Cardiac muscle cell (in vitro differentiated cells and primary cell): ENCODE measurements at places on chromosomes 4 and X. TPM values are rescaled to one million over a fixed set of nuclear protein-coding genes. Genes with fewer than 3 reads are reported as not detected.

DNA sequence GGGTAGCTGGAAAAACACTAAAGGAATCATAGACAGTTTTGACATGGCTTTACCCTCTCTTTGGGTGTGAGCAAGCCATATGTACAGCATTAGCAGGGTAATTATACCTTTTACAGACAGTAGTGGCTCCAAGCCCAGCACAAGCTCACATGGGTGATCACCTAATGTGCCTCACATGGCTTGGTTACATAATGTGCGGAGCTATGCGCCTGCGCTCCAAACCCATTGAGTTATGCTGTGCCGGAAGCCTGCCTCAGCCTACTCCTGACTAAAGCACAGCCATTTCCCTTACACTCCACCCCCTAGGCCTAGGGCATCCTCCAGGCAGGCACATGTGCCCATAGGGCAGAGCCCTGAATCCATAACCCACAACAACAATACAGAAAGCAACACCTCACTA is 6.5 kb upstream of the TSPAN5 start:
- peaks cover 7% of the 10 kb centered on the region for H3K4me1 ChIP-seq
- H3K36me3 ChIP-seq, result no peaks in the 10 kb centered on the region
- no peak overlapping the region for H3K27ac ChIP-seq
- no peak overlapping the region for H3K4me3 ChIP-seq

- H3K36me3 ChIP-seq, result no peaks in the 10 kb centered on the region
- H3K4me3 ChIP-seq, result no peak overlapping the region
- H3K4me1 ChIP-seq, result peaks cover 14% of the 10 kb centered on the region
Measured at GRCh38 chr4:7132249-7132648, 60.1 kb upstream of the SORCS2 start.

The FAM47A gene
- total RNA-seq, result not detected in 2 replicates

The ZCCHC18 gene
- 4.1 and 4.5 TPM in 2 replicates for total RNA-seq

- no peak overlapping the region for H3K27ac ChIP-seq
- no peak for DNase-seq
- H3K36me3 ChIP-seq, result no peaks in the 10 kb centered on the region
- H3K4me1 ChIP-seq, result no peaks in the 10 kb centered on the region
Measured at GRCh38 chr4:37635155-37635554, 51.0 kb downstream of the RELL1 start.

- no peak for DNase-seq
- H3K27ac ChIP-seq, result no peak overlapping the region
- H3K36me3 ChIP-seq, result no peaks in the 10 kb centered on the region
- H3K4me3 ChIP-seq, result no peak overlapping the region
Measured at GRCh38 chr4:179989975-179990374, 2253.2 kb upstream of the TENM3 start.

GRCh38 chr4:83516042-83516772 is 19.7 kb upstream of the GPAT3 start:
- peak; percentile 66 for DNase-seq
- no peaks in the 10 kb centered on the region for H3K4me1 ChIP-seq
- H3K27me3 ChIP-seq, result no peaks in the 10 kb centered on the region
- no peak overlapping the region for H3K27ac ChIP-seq
- no peaks in the 10 kb centered on the region for H3K36me3 ChIP-seq

GRCh38 chrX:2385224-2385623 is 115.6 kb downstream of the DHRSX start:
- no peaks in the 10 kb centered on the region for H3K27me3 ChIP-seq
- H3K27ac ChIP-seq, result no peak overlapping the region
- H3K36me3 ChIP-seq, result no peaks in the 10 kb centered on the region
- no peaks in the 10 kb centered on the region for H3K4me1 ChIP-seq

DNA sequence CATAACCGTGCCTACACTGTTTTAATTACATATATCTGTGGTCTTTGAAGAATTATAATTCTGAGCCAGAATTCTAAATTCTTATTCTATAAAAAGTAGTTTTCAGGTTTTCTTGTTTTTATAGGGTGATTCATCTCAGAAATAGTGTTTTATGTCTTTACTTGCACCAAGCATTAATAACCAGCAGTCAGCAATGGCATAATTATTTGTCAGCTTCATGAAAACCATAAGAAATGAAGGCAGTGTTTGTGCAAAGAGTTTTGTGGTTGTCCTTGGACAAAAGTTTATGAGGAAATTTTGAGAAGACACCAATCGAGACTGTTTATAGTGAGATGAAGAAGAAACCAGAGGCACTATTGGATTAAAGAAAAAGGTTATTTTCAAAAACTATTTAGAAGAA is 37.2 kb downstream of the EDNRA start:
- no peak for DNase-seq
- no peaks in the 10 kb centered on the region for H3K36me3 ChIP-seq
- H3K27me3 ChIP-seq, result no peaks in the 10 kb centered on the region
- peaks cover 4% of the 10 kb centered on the region for H3K4me1 ChIP-seq

The PPP4R3C gene
- total RNA-seq, result not detected in 2 replicates

- no peak for DNase-seq
- no peak overlapping the region for H3K27ac ChIP-seq
Measured at GRCh38 chr4:54185044-54185780, 43.9 kb upstream of the PDGFRA start.

- H3K27me3 ChIP-seq, result no peaks in the 10 kb centered on the region
- DNase-seq, result no peak
- H3K36me3 ChIP-seq, result no peaks in the 10 kb centered on the region
Measured at GRCh38 chrX:46256875-46257274, 288.3 kb downstream of the ZNF674 start.

- no peak overlapping the region for H3K4me3 ChIP-seq
- H3K4me1 ChIP-seq, result no peaks in the 10 kb centered on the region
- peak; percentile 25 for DNase-seq
- H3K27me3 ChIP-seq, result no peaks in the 10 kb centered on the region
- no peaks in the 10 kb centered on the region for H3K36me3 ChIP-seq
- H3K27ac ChIP-seq, result no peak overlapping the region
Measured at GRCh38 chr4:127138586-127138985, 494.2 kb upstream of the INTU start.

The ATRX gene
- total RNA-seq, result 72.5 and 87.8 TPM in 2 replicates

DNA sequence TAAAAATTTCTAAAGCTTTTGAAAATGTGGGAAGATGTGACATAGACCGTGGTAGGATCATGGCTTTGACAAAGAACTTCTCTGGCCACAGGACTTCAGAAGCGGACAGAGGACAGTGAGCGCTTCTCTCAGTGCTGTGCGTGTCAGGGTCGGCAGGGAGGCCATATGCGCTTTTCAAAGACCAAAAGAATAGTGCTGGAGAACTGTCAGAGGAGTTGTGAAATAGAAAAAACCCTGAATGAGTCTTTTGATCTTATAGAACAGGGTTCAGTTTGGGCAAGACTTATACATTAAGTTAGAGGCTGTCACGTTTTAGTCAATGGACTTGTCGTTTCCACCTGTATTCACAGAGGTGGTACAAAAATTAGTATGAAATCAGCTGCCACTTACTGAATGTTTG is 77.4 kb downstream of the PTTG2 start:
- no peaks in the 10 kb centered on the region for H3K36me3 ChIP-seq
- H3K27ac ChIP-seq, result no peak overlapping the region
- no peak for DNase-seq
- no peak overlapping the region for H3K4me3 ChIP-seq
- no peaks in the 10 kb centered on the region for H3K27me3 ChIP-seq

The CEP44 gene
- total RNA-seq, result 13.3 and 23.6 TPM in 2 replicates

- DNase-seq, result no peak
- H3K27me3 ChIP-seq, result no peaks in the 10 kb centered on the region
- H3K4me1 ChIP-seq, result no peaks in the 10 kb centered on the region
- peaks cover 10% of the 10 kb centered on the region for H3K36me3 ChIP-seq
- no peak overlapping the region for H3K4me3 ChIP-seq
Measured at GRCh38 chrX:24846550-24847150, 152.9 kb downstream of the POLA1 start.

The OTUD4 gene
- total RNA-seq, result 14.9 and 26.4 TPM in 2 replicates

GRCh38 chrX:150543230-150544155 is 24.9 kb upstream of the MTM1 start:
- no peak overlapping the region for H3K4me3 ChIP-seq
- H3K27me3 ChIP-seq, result no peaks in the 10 kb centered on the region
- no peaks in the 10 kb centered on the region for H3K4me1 ChIP-seq
- DNase-seq, result no peak
- no peak overlapping the region for H3K27ac ChIP-seq

GRCh38 chr4:141099326-141099725 is 33.9 kb downstream of the RNF150 start:
- no peak overlapping the region for H3K27ac ChIP-seq
- H3K4me3 ChIP-seq, result no peak overlapping the region
- peaks cover 11% of the 10 kb centered on the region for H3K4me1 ChIP-seq
- H3K36me3 ChIP-seq, result no peaks in the 10 kb centered on the region

GRCh38 chr4:73446336-73446938 is 10.4 kb downstream of the AFP start:
- no peaks in the 10 kb centered on the region for H3K36me3 ChIP-seq
- DNase-seq, result peak; percentile 65
- no peak overlapping the region for H3K27ac ChIP-seq
- no peaks in the 10 kb centered on the region for H3K4me1 ChIP-seq

DNA sequence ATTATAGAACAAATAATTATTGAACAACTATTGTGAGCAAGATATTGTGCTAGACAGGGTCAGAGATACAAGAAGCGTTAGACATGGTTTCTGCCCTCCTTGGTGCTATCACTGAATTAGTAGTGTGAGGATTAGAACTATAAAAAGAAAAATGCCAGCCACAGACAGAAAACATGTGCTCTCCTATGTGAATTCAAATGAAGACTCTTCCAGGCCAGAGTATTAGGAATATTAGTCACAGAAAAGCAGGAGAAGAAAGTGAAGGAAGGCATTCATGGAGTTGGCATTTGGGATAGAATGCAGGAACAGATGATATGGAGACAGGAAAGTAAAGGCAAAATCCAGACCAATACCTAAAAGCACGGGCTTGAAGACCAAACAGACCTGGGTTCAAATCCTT is 179.6 kb upstream of the TENM3 start:
- no peak for DNase-seq
- H3K4me3 ChIP-seq, result no peak overlapping the region
- H3K27ac ChIP-seq, result no peak overlapping the region
- no peaks in the 10 kb centered on the region for H3K36me3 ChIP-seq
- H3K4me1 ChIP-seq, result peaks cover 14% of the 10 kb centered on the region

The TAF7L gene
- not detected in 2 replicates for total RNA-seq

GRCh38 chrX:26586570-26586969 is 370.6 kb downstream of the MAGEB5 start:
- H3K27me3 ChIP-seq, result no peaks in the 10 kb centered on the region
- no peak for DNase-seq
- no peak overlapping the region for H3K4me3 ChIP-seq

GRCh38 chrX:53000447-53001135 is 42.3 kb upstream of the FAM156A start:
- H3K27me3 ChIP-seq, result no peaks in the 10 kb centered on the region
- H3K4me3 ChIP-seq, result no peak overlapping the region
- H3K27ac ChIP-seq, result no peak overlapping the region
- no peaks in the 10 kb centered on the region for H3K36me3 ChIP-seq
- peak; percentile 51 for DNase-seq

The F8A2 gene
- total RNA-seq, result not detected in 2 replicates

The PLP1 gene
- total RNA-seq, result 0.03 and 0.07 TPM in 2 replicates

DNA sequence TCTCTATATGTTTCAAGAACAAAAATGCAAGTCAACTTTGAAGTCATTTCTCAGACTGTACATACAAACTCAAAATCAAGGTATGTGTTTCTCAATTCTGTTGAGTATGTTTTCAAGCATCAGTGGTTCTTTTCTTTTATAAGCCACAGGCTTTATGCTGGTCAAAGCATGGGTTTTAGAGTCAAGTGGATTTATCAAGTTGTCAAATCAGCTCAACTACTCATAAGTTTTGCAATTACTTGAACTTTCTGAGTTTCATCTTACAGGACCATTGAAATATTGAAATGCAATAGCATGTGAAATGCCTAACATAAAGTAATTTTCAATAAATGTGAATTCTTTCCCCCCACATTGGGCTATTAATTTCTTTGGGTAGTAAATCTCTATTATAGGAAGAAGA is 239.9 kb upstream of the DKK2 start:
- no peak overlapping the region for H3K4me3 ChIP-seq
- H3K4me1 ChIP-seq, result no peaks in the 10 kb centered on the region
- DNase-seq, result no peak
- H3K27me3 ChIP-seq, result no peaks in the 10 kb centered on the region
- H3K27ac ChIP-seq, result no peak overlapping the region

- H3K4me3 ChIP-seq, result no peak overlapping the region
- no peaks in the 10 kb centered on the region for H3K36me3 ChIP-seq
- no peak overlapping the region for H3K27ac ChIP-seq
- no peaks in the 10 kb centered on the region for H3K27me3 ChIP-seq
Measured at GRCh38 chrX:38166478-38167083, 54.1 kb downstream of the SRPX start.

GRCh38 chrX:100926453-100926852 is 2.3 kb downstream of the XKRX start:
- H3K36me3 ChIP-seq, result no peaks in the 10 kb centered on the region
- H3K4me3 ChIP-seq, result no peak overlapping the region
- no peak overlapping the region for H3K27ac ChIP-seq
- DNase-seq, result no peak
- H3K4me1 ChIP-seq, result no peaks in the 10 kb centered on the region
- H3K27me3 ChIP-seq, result no peaks in the 10 kb centered on the region

The MSANTD1 gene
- 1.4 and 2.7 TPM in 2 replicates for total RNA-seq

- no peaks in the 10 kb centered on the region for H3K4me1 ChIP-seq
- H3K36me3 ChIP-seq, result no peaks in the 10 kb centered on the region
- no peak for DNase-seq
- H3K27me3 ChIP-seq, result peaks cover 100% of the 10 kb centered on the region
Measured at GRCh38 chr4:84481077-84481859, 17.8 kb downstream of the NKX6-1 start.

DNA sequence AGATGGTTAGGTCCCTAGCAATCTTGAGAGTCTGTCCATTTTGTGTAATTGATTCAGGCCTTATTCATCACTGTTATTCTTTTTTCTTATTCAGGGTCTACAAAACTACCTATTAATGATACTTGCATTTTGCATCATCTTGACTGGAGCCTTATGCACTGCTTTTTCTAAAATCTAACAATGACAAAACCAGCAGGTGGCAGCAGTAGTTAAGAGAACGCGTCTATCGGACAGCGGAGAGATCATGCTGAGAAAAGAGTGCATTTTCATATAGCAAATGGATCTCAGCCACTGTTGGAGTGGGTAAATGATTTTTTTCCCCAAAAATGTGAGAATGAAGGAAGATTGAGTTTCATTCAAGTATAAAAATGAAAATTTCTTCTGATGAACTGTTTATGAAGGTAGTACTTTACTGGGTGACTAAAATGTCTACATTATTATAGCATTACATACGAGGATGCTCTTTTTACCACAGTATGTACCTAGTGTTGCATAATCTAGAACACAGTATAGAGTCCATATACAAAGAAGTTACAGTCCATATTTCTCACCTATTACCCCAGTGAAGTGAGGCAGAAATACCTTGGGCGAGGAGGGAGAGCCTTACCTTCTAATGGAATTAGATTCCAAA is 43.2 kb downstream of the TMEM144 start:
- H3K27ac ChIP-seq, result no peak overlapping the region
- no peaks in the 10 kb centered on the region for H3K36me3 ChIP-seq
- no peaks in the 10 kb centered on the region for H3K4me1 ChIP-seq
- H3K27me3 ChIP-seq, result no peaks in the 10 kb centered on the region
- H3K4me3 ChIP-seq, result no peak overlapping the region

The PNMA6A gene
- total RNA-seq, result 3.5 and 8.6 TPM in 2 replicates

- no peak overlapping the region for H3K27ac ChIP-seq
- no peaks in the 10 kb centered on the region for H3K27me3 ChIP-seq
- no peaks in the 10 kb centered on the region for H3K4me1 ChIP-seq
- H3K36me3 ChIP-seq, result peaks cover 64% of the 10 kb centered on the region
- H3K4me3 ChIP-seq, result no peak overlapping the region
Measured at GRCh38 chrX:53587795-53588420, 98.6 kb downstream of the HUWE1 start.

The NPY2R gene
- total RNA-seq, result not detected in 2 replicates
